Stimulated activated CD4-positive, alpha-beta T cell treated with anti-CD3 and anti-CD28 coated beads, Interleukin-2, amount 100 ng/mL, for 48 hours (primary cell): ENCODE measurements at places on chromosomes 13 and 19.
A peak's percentile ranks its signal among the peaks of the same experiment; 100 is the strongest.

DNA sequence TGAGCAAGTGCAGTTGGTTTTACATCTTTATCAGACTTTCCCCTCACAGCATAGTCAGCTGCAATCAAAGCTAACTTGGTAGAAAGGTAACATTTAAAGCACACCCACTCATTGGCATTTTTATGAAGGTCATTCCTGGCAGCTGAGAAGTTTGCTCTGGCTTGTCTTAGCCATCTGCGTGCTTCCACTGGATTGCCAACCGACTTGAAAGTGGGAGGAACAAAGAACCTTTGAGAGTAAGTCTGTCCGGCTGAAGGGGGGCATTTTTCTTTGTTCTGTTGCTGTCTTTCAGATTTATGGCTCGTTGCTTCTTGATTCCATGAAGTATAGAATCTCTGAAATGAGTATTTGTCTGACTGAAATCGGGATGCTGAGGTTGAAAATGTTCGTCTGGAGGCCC is 103.1 kb downstream of the SACS start:
- no peak for DNase-seq

- no peak for DNase-seq
These were observed 727.7 kb downstream of the UQCRFS1 start for GRCh38 chr19:28485292-28485691.

- no peak for DNase-seq
These were observed 171.4 kb downstream of the OXGR1 start for GRCh38 chr13:96822895-96823294.

DNA sequence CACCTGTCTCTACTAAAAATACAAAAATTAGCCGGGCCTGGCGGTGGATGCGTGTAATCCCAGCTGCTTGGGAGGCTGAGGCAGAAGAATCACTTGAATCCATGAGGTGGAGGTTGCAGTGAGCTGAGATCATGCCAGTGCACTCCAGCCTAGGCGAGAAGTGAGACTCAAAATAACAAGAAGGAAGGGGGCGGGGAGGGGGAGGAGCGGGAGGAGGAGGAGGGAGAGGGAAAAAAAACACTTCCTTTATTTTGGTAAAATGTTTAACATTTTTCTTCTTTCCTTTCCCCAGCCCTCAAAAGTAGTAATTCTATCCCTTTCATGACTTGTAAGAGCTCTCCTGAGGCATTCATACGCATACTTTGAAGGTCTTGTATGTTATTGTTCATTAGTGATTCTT is 44.3 kb downstream of the SPRY2 start:
- DNase-seq = no peak

GRCh38 chr13:114106991-114107685 is 25.3 kb downstream of the RASA3 start:
- no peak for DNase-seq

DNA sequence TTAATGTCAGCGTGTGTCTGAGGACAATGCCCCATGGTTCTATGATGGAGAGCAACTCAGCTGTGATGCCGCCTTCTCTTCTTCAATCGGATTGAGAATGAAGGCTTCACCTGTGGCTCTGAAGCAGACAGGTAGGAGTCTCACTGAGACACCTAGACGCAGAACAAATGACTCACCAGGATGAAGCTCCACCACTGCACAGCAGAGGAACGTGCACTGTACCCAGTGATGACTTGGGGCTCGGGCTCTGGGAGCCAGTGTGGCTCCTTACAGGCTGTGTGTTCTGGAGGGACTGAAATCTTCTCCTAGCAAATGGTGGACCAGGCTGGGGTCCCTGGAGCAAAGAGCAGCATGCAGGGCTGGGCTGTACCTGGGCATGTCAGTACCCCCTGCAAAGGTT is 44.0 kb downstream of the CCDC70 start:
- DNase-seq = no peak

DNA sequence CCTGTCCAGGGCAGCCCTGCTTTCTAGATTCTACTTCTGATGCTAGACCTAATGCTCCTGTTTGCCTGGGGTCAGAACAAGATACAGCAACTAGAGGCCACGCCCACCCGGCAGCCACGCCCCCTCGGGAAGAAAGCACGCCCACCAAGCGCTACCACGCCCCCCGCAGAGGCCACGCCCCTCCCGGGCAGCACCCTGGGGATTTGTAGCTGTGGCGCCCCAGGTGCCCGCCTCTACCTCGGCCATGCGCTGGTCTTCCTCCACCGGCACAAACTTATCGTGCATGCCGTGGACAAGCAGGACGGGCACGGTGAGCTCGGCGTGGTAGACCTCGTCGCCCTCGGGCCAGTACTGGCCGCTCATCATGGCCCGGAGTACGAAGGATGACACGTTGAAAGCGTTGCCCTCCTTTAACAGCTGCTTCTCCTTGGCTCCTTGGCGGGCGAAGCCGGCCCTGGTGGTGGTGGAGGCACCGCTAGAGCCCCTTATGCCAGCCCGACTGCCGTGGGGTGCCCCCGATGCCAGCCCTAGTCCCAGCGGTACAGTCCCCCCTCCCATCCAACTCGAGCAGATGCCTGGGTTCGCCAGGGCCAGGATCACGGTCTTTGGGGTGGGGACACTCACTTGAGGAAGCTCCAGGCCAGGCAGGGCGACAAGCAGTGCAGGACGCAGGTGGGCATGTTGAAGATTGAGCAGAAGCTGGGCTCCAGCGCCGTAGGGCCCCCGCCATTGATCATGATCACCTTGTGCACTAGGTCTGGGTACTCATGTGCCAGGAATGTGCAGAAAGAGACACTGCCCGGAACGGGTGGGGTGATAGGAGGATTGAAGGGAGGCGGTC is 9.0 kb downstream of the ABHD8 start:
- DNase-seq = peak; percentile 54

DNA sequence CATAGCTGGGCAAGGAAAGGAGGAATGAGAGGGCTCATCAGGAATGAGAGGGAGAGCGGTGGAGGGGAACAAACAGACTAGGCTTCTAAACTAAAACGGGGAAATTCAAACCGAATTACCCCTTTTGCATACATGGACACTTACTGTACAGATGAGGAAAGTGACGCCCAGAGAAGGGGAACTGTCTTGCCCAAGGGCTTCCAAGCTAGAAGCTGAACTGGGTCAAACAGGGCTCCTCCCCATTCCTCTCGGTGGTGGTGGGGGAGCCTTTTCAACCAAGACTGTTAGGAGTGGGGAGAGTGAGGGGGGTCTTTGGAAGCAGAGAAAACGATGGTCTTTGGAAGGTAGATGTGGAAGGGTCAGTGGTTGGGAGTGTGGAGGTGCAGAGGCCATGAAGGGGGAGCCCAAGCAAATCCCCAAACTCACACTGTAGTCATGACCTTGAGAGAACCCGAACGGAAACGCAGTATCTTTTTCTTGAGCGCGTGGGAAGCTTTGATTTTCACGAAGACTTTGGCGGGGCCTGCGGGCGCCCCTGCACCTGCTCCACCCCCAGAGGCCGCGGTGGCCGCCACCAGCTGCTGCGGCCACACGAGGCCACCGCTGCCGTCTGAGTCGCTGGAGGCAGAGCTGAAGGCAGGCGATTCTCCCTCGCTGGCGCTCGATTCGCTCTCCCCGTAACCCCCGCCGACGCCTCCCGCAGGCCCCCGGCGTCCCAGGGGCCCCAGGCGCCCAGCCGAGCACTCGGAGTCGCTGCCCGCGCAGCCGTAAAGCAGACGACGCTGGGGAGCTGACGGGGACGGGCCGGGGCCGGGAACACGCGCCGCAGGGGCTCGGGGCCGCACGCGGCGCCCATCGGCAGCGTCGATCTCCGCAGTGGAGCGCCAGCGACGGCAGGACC is 12.3 kb upstream of the GNG8 start:
- DNase-seq = no peak

- no peak for DNase-seq
These were observed 10.6 kb downstream of the CCDC8 start for GRCh38 chr19:46402725-46403124.
